ENCODE measurements at places on chromosomes 3 and 15. TPM values are rescaled to one million over a fixed set of nuclear protein-coding genes. Genes with fewer than 3 reads are reported as not detected.

Gene CHL1
- total RNA-seq: 3.6 TPM

- H3K27me3 ChIP-seq: peaks cover 82% of the 10 kb centered on the region
- DNase-seq: no peak
- no peaks in the 10 kb centered on the region for H3K36me3 ChIP-seq
- no peak overlapping the region for H3K27ac ChIP-seq
Measured at GRCh38 chr3:124037326-124037725, 45.4 kb upstream of the ROPN1 start.

- DNase-seq: no peak
- H3K4me3 ChIP-seq: no peak overlapping the region
- no peaks in the 10 kb centered on the region for H3K27me3 ChIP-seq
- H3K27ac ChIP-seq: no peak overlapping the region
- peaks cover 16% of the 10 kb centered on the region for H3K4me1 ChIP-seq
Measured at GRCh38 chr15:56821721-56822425, 88.6 kb upstream of the ZNF280D start.

DNA sequence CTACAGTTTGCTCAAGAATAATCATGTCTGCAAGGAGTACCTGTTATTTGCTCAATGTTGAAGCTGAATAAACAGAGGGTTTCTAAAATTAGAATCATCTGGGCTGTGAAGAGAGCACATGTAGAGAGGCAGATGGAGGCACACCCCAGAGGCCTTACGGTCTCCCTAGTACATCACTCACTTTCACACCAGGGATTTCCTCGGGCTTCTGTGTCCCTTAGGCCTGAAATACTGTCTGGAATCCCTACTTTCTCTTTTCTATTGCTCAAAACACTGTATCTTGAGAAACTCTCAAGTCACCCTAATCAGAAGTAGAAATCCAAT is 473.7 kb upstream of the ROBO2 start:
- H3K4me1 ChIP-seq: no peaks in the 10 kb centered on the region
- H3K4me3 ChIP-seq: no peak overlapping the region
- H3K27ac ChIP-seq: no peak overlapping the region
- no peak for DNase-seq

DNA sequence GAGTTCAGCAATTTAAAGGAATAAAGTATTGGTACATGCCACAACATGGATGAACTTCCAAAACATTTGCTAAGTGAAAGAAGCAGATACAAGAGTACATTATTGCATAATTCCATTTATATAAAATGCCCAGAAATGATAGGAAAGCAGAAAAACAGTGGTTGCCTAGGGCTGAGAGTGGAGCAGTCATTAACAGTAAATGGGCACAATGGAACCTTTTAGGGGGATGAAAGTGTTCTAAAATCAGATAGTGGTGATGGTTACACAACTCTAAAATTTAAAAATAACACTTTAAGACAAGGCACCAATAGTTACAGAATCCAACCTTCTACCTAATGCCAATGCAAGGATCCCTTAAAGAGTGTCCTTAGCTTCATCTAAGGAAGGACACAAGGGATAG is 34.6 kb downstream of the MSL2 start:
- no peaks in the 10 kb centered on the region for H3K36me3 ChIP-seq
- H3K4me1 ChIP-seq: no peaks in the 10 kb centered on the region
- DNase-seq: no peak
- no peak overlapping the region for H3K4me3 ChIP-seq
- H3K27ac ChIP-seq: no peak overlapping the region
- no peaks in the 10 kb centered on the region for H3K27me3 ChIP-seq
